Stimulated activated naive CD8-positive, alpha-beta T cell treated with anti-CD3 and anti-CD28 coated beads, Interleukin-15, amount 100 ng/mL, for 72 hours (primary cell): ENCODE measurements at places on chromosomes 11 and 22.

DNA sequence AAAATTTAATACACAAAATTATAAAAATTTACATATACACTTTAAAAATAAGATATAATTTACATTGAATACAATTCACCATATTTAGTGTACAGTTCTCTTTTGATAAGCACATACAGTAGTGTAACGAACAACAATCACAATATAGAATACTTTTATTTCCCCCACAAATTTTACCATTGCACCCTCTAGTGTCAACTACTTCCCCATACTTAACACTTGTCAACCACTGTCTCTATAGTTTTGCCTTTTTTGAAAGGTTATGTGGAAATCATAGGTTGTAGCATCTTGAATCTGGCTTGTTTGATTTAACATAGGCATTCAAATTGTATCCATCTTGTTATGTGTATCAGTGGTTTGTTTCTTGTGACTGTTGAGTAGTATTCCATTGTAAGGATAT is 21.3 kb upstream of the PANX1 start:
- DNase-seq = no peak

DNA sequence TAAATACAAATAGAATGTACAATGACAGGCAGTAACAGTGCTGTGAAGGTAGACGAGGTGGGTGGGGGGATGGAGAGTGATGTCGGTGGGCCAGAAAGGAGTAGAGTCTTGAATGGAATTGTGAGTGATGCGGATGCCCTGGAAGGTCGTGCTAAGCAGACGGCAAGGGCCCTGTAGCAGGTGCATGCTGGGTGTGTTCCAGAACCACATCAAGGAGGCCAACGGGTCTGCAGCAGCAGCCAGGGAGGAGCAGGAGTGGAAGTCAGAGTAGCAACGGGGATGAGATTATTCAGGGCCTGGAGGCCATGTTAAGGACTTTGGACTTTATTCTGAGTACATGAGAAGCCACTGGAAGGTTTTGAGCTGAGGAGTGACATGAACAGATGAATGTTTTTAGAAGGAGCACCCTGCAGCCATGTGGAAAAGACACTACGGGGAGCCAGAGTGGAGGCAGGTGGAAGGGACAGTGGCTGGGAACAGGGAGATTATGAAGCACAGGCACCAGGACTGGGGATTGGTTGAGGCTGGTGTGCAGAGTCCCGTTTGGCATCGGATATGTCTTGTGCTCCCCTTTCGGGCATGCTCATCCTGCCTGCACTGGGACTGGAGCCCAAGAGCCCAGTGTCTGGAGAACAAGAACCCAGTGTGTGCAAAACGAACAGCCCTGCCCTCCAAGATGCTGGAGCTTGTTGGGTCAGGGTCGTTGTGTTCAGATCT is 74.1 kb downstream of the COMMD9 start:
- DNase-seq = no peak

DNA sequence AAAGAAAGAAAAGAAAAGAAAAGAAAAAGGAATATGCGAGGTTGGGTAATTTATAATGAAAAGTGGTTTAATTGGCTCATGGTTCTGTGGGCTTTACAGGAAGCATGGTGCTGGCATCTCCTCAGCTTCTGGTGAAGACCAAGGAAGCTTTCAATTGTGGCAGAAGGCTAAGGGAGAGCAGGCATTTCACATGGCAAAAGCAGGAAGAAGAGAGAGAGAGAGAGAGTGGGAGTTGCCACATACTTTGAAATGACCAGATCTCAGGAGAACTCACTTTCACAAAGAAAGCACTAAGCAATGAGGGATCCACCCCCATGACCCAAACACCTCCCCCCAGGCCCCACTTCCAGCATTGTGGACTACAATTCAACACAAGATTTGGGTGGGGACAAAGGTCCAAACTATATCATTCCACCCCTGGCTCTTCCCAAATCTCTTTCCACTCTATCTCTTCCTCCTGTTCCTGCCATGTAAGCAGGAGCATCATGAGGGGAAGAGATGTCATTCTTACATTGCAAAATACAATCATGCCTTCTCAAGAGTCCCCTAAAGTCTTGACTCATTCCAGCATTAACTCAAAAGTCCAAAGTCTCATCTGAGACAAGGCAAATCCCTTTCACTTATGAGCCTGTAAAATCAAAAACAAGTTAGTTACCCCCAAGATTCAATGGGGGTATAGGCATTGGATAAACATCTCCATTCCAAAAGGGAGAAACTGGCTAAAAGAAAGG is 38.9 kb downstream of the LINC01488 start:
- DNase-seq = no peak

DNA sequence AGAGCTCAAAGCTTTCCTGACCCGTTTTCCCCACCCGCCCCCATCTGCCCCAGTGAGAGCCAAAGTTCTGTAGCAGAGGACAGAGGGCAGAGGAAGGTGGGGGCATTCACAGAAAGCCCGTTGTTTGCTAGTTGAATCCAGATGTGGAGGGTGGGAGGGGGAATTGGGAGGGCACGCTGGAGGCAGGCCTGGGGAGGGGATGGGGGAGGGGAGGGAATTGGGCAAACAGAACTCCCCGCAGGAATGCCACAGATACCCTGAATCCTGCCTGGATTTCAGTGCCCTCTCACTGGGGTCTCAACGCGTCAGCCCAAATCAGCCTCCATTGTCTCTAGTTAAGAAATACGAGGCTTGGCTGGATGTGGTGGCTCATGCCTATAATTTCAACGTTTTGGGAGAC is 12.9 kb upstream of the OAF start:
- DNase-seq = no peak

GRCh38 chr11:2980168-2980840 is 11.8 kb downstream of the NAP1L4 start:
- no peak for DNase-seq

- DNase-seq = peak; percentile 19
These were observed 55.7 kb downstream of the ATM start for GRCh38 chr11:108278546-108278945.

DNA sequence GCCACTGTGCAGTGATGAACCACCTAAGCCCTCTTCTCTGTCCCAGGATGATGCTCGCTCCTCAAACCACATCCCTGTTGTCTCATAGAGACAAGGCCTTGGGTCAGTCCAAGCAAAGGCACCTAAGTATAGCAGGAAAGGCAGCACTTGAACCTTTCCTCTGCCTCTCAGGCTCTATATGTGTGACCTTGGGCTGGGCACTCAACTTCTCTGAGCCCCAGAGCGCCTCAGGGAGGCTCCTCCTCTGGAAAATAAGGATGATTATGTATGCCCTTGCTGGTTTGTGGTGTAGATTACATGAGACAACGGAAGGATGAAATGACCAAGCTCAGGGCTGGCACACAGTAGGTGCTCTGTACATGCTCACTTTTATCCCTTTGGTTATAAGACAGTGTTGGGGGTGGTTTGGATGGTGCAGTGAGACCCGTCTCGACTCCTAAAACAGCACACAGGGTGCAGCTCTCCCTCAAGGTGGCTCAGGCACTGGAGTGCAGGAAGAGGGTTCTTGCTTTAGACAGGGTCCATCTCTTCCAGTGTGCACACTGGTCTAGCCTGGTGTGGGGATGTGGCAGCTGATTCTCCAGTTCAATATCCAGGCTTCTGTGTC is 40.2 kb upstream of the ACCSL start:
- DNase-seq = no peak

DNA sequence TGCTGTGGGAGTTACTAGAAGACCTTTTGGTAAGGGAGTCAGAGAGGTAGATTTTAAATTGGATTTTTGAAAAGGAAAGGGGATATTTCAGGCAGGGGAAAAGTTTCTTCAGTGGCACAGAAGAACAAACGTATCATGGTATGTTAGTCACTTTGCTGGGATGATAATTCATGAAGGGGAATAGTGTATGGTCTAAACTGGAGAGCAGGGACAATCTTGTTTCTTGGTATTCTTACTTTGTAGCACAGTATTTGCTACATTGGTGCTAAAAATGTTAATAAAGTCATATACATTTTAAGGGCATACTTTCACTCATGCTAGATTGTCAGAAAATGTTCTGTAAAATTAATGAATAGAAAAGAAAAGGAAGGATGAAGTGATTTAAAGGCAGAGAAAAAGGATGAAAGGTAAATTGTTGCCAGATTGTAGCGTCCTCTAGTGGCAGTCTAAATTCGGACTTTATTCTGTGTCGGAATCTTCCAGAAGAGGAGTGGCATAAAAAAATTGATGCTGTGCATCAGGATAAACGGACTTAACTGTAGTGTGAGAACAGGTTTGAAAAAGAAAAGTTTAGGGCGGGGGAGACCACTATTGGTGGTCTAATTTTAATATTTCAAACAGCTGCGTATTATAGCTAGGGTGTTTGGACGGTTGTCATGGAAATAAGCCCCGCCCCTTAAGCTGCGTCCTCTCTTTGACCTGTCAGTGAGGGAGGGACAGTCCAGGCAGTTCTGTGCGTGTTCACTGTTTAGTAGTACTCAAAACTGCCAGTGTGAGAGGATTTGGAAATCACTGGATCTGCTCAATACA is at the start of gene BCO2:
Gene BCO2, plus strand, starts transcription at position 724 of the 810 bp plus-strand sequence. CDS start 90 bp downstream, outside the sequence.
- peak; percentile 43 for DNase-seq

- DNase-seq = peak; percentile 33
These were observed 74.6 kb downstream of the RAB30 start for GRCh38 chr11:82996966-82997606.

DNA sequence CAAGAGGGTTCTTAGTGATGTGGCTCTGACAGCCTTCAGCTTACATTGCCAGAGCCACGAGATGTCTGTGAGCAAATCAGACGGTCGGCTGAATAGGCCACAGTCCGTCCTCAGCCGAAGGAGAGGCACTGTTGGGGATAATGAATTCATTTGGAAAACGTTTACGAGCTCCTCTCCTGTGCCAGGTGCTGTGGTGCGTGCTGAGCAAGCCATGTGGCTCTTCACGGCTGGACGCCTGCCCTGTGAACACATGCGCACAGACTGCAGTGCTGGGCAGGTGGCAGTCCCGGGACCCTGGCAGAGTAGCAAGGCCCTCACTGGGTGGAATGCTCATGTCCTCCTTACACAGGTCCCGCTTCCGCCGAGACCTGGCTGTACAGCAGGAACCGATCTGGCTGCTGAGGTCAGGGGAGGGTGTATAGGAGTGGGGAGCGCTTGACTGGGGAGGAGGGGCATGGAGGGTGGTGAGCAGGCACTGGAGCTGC is 6.8 kb downstream of the TBC1D22A start:
- DNase-seq = no peak

- no peak for DNase-seq
These were observed 9.4 kb upstream of the LAYN start for GRCh38 chr11:111531136-111531535.

- DNase-seq = no peak
These were observed 15.3 kb upstream of the SYTL2 start for GRCh38 chr11:85826116-85826855.

DNA sequence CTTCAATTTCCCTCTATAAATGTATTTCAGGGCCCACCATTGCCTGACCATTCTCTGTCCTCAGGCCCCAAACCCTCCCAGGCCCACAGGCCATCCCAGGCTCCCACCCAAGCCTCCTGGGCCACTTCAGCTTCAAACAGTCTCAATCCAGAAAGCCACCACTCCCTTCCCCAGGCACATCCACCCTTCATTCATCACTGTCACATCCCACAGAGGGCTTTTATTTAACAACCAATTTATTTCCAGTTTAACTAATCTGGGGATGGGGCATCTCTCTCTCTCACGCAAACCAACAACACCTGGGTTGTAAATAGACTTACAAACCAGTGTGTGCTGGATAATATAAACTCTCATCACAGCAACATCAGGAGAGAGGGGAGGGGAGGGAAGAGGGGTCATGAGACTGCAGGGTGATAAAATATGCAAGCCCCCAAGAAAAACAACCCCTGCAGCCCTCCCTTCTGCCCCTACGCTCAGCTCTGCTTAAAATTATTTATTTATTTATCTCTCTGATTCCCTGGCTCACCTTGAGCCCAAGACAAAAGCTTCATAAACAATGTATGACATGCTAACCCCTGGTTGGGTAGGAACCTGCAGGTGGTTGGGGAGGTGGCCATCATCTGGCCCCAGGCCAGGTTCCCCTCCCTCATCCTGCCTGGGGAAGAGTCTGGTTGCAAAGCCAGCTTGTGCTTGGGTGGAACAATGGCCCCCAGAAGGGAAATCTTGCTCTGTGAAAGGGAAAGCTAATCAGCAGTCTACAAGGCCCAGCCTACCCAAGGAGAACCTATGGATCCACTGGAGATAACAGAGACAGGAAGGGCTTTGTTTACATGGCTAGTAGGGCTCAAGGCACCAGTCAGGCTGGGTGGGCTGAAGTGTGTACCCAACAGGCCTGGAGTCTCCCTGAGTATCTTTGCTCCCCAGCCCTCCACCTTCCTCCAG is 359.2 kb downstream of the BUD13 start:
- no peak for DNase-seq

- DNase-seq = no peak
These were observed 324.8 kb downstream of the MN1 start for GRCh38 chr22:27476729-27477128.

DNA sequence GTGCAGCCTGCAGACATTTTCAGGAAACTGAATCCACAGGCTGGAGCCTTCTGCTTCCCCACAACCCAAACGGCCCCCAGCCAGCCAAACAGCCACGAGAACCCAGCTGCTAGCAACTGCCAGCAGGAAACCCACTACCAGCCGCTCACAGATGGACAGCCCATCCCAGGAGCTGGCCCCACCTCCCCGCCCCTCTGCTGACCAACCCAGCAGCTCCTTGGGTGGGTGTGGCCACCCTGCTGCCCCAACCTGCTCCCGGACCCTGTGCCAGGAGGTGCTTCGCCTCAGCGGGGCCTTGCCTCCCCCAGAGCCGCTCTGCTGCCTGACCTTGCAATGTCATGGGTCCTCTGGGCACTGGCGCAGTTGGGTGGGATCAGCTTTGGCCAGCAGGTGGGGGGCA is 8.2 kb upstream of the CCDC188 start:
- no peak for DNase-seq

GRCh38 chr11:19714387-19715363 is 2.0 kb downstream of the NAV2 start:
- DNase-seq = no peak

GRCh38 chr11:5297721-5298323 is 3.9 kb downstream of the OR51B4 start:
- DNase-seq = no peak

DNA sequence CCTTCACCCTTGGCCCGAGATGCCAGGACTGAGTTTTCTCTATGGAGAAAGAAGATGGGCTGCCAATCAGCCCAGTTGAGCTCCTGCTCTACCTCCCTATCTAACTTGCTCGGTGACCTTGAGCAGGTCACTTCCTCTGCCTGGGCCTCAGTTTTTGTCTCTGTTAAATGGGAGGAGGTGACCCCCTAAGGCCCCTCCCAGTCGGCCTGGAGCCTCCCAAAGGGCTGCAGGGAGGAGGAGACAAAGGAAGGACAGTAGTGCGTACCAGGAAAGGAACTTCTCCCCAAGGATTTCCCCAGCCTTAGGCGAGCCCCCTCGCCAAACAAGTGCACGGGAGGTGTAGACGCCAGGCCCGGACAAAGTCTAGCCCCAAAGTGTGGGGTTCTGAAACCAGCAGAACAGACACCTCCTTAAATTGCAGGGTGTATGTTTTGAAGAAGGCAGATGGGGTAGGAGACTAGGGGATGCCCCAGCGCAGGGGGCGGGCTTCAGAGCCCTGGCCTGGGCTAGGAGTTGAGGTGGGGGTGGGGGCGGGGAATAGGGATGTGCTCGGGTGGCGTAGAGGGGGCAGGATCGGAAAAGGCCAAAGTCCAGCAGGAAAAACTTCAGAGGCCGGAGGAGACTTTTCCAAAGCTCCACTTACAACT is 1.0 kb downstream of the CBX7 start:
- no peak for DNase-seq

- DNase-seq = no peak
These were observed 22.1 kb upstream of the IGLL5 start for GRCh38 chr22:22865311-22866072.
